CD4-positive, alpha-beta T cell treated with Interleukin-2 at 100 ng/mL for 4 hours (primary cell): ENCODE measurements at places on chromosomes 6 and 20.

- DNase-seq: peak; percentile 38
These were observed 6.3 kb downstream of the BCAS1 start for GRCh38 chr20:54063992-54064676.

- no peak for DNase-seq
These were observed 1.4 kb upstream of the POU3F2 start for GRCh38 chr6:98833057-98833306.

- no peak for DNase-seq
These were observed 889 bp upstream of the CHMP4B start for GRCh38 chr20:33810259-33810658.

DNA sequence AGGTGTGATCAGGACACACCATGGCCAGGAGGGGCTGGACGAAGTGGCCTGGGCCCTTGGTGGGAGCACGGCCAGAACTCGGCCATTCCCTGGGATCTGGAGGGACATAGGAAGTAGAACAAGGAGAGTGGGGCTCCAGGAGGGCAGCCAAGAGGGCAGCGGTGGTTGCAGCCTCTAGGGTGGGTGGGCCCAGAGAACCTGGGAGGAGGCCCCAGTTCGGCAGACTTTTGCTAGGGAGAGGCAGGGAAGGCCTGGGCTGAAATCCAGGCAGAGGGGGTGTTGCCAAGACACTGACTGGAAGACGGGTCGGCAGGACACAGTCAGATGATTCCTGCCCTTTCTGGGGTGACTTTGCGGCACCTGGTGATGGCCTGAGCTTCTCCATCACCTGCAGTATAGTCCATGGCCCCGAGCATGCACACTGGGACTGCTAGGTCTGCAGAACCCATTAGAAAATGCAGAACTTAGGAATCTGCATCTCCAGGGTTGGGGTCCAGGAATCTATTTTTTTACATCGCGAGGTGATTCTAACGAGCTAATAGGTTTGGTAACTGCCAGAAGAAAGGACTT lies 224.8 kb downstream of the SYNDIG1 start:
- DNase-seq: no peak

GRCh38 chr6:16841241-16841640 lies 80.0 kb upstream of the ATXN1 start:
- DNase-seq: no peak

GRCh38 chr20:62191781-62192559 lies 9.1 kb downstream of the MTG2 start:
- no peak for DNase-seq

- DNase-seq: no peak
These were observed 41.7 kb upstream of the PRELID3B start for GRCh38 chr20:59084041-59084850.

- no peak for DNase-seq
These were observed 154.2 kb upstream of the MAFB start for GRCh38 chr20:40843251-40843650.

DNA sequence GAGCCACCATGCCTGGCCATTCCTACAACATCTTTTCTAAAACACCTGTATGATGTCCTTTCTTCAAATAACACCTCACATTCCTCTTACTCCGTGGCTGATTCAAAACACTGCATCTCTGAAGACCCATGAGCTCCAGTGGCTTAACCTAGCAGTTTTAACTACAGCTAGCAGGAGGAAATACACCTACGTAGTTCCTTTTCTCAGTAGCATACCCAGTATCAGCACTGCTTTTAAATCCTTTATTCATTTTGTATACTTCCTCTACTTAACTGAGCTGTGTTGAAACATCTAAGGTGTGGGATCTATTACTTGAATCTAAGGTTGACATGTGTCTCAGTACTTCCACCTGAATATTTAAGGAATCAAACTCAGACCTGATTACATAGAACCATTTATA lies 113.6 kb upstream of the CCDC28A start:
- no peak for DNase-seq

GRCh38 chr6:22024973-22025467 lies 271.8 kb downstream of the PRL start:
- DNase-seq: no peak

- DNase-seq: no peak
These were observed 19.4 kb upstream of the CTAGE9 start for GRCh38 chr6:131730264-131730663.

GRCh38 chr6:24574809-24575208 lies 71.2 kb downstream of the KIAA0319 start:
- DNase-seq: no peak

- DNase-seq: peak; percentile 12
These were observed 39.0 kb upstream of the ASXL1 start for GRCh38 chr20:32319100-32319499.

- no peak for DNase-seq
These were observed 27.1 kb upstream of the MICB start for GRCh38 chr6:31470801-31471200.

GRCh38 chr20:7716286-7716972 lies 223.8 kb downstream of the HAO1 start:
- no peak for DNase-seq

DNA sequence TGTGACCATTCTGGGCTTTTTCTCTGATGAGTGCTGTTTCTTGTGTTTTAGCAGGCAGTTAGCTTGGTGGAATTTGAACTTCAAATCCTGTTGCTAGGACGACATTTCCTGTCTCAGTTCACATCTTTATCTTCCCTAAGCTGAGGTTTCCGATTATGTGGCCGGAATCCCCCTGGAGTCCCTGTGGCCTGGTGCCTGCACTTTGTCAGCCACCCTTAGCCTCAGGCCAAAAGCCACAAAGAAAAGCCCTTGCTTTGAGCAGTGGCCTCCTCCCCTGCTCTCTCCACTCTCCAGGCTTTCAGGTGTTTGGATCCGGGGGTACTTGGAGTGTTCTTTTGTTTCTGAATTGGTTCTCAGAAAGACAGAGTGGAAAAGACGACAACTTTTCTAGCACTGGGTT lies 59.9 kb upstream of the PMEPA1 start:
- DNase-seq: no peak

GRCh38 chr6:170260686-170261085 lies 30.2 kb downstream of the DLL1 start:
- DNase-seq: no peak

DNA sequence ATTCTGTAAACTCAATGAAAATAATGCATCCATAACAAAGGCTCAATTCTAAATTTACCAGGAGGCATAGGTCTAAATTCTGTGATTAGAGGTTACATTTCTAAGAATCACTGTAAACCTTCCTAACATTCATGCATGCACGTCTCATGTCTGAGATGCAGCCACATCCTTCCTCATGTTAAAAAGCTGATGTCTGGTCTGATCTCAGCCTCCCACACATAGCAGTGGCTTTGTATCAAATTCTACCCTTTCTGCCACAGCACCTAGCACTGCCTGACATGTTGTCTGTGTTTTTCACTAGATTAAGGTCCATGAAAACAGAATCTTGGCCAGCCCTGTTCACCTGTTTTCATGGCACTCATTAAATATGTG lies 171.1 kb downstream of the WDR27 start:
- no peak for DNase-seq

DNA sequence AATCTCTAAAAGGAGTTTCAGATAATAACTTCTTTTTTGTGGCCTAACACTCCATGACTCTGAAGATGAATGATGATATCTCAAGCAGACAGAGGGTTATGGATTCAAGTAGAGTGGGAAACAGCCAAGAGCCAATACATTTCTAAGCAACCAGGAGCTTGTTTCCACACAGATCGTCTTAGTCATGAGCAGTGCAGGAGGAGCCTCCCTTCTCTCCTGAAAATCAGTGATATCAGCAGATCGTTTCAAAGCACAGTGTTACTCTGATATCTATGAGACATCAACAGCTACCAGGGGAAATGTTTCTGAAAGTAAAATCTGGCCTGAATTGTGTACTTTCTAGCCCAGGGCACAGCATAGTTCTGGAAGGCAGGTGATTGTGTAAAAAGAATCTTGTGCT lies 11.5 kb downstream of the ADGRG6 start:
- no peak for DNase-seq

- DNase-seq: no peak
These were observed 101.7 kb upstream of the BMP2 start for GRCh38 chr20:6665621-6666355.

DNA sequence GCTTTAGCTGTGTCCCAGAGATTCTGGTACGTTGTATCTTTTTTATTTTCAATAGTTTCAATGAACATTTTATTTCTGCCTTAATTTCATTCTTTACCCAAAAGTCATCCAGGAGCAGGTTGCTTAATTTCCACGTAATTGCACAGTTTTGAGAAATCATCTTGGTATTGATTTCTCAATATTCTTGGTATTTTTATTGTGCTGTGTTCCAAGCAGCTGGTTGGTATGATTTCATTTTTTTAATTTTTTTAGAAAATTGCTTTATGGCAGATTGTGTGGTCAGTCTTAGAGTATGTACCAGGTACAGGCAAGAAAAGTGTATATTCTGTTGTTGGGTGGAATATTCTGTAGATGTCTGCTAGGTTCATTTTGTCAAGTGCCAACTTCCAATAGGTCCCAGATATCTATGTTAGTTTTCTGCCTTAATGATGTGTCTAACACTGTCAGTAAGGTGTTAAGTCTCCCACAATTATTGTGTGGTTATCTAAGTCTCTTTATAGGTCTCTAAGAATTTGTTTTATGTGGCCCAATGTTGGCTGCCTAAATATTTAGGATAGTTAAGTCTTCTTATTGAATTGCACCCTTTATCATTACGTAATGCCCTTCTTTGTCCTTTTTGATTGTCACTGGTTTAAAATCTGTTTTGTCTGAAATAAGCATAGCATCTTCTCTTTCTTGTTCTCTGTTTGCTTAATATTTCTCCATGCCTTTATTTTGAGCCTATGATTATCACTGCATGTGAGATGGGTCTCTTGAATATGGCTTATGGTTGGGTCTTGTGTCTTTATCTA lies 366.9 kb upstream of the IRAK1BP1 start:
- no peak for DNase-seq

DNA sequence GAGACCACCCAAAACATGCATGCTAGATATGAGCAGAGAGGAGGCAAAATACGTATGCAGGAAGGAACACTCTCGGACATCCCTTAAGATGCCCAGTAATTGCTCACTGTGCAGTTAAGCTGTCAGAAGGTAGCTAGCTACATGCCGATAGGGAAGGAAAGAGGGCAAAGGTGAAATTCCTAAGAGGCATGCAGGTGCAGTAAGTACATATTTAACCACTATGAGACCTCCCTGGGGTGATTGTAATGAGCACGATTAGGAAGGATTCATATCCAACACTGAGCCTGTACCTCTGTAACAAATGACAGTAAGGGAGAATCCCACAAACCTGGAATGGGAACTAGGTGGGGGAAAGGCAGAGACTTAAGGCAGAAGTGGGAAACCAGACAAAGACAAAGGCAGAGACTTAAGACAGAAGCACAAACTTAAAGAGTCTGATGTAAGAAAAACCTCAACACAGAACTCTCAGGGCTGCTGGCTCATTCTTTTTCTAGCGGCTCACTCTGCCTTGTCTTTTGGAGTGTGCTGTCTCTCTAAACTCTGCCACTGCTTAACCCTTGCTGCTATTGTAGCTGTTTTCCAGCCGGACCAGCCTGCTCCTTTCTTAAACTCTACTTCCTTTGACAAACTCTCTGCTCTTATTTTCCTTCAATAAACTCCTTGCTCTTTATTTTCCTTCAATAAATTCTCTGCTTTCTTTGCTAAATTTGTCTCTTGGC lies 148.1 kb downstream of the UBE3D start:
- no peak for DNase-seq

GRCh38 chr20:10342152-10342551 lies 91.9 kb downstream of the MKKS start:
- no peak for DNase-seq

GRCh38 chr6:85674604-85675003 lies 31.9 kb upstream of the SYNCRIP start:
- DNase-seq: no peak

DNA sequence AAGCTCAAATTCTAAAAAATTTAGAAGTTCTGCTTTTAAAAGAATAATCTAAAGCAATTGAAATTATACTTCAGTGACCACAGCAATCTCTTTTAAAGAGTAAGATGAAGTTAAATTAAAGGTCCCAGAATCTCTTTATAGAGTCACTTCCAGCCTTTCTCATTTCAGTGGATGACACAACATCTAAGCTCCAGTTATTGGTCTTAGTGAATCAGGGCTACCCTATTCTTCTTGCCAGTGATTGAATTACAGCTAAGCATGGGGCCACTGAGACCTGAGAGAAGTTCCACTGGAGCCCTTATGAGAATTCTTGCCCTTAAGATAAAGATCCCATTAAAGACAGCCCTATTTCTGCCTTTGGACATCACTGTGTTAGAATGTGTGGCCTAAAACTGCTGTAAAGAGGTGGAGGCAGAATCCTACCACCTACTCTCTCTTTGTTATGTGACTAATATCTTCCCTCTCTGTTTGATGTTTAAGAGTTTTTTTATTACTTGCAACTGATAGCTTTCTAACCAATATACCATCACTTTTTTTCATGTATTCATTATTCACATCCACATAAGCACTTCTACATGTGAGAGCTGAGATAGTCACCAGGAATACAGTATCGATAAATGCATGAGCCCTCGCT lies 128.6 kb downstream of the UNC5CL start:
- DNase-seq: no peak
